ENCODE measurements at places on chromosomes 6 and 20.
A peak's percentile ranks its signal among the peaks of the same experiment; 100 is the strongest.

- peak; percentile 81 for DNase-seq
Observed at GRCh38 chr6:77457720-77458349, 5.5 kb downstream of the HTR1B start.

- peak; percentile 86 for DNase-seq
Observed at GRCh38 chr20:50304501-50304856, 113.8 kb downstream of the CEBPB start.

- no peak for DNase-seq
Observed at GRCh38 chr20:46564241-46564957, 13.9 kb upstream of the OCSTAMP start.

DNA sequence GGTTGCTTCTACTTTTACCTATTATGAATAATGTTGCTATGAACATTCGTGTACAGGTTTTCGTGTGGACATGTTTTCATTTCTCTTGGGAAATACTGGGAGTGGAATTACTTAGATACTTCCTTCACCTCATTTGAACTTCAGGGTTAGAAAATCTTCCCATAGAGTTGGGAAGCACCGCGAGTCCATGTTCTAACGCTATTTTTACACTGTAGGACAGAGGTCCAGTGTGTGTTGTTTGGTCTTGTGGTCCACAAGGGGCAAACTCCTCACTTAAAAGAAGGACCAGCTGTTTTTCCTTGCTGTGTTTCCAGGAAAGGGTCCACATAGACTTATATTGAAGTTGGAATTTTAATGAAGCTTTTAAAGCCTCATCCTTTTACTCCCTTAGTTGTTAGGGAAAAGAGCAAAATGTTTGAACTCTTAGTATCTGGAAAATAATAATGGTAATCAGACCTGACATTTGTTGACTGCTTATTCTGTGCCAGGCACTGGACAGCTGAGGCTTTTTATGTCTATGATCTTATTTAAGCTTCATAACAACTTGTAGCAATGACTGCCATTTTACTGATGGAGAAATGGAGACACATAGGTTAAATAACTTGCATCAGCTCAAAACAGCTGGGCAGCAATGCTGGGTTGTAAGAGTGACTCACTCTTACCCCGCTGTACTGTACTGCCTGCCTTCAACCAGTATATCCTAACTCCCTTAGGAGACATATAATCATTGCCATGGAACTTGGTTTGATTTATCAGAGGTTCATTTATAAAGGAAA, 52.0 kb downstream of the CDC5L start:
- DNase-seq, result peak; percentile 44

GRCh38 chr6:146670161-146670560, 71.4 kb downstream of the ADGB start:
- peak; percentile 22 for DNase-seq

GRCh38 chr6:46451343-46451742, 39.9 kb downstream of the RCAN2 start:
- no peak for DNase-seq

DNA sequence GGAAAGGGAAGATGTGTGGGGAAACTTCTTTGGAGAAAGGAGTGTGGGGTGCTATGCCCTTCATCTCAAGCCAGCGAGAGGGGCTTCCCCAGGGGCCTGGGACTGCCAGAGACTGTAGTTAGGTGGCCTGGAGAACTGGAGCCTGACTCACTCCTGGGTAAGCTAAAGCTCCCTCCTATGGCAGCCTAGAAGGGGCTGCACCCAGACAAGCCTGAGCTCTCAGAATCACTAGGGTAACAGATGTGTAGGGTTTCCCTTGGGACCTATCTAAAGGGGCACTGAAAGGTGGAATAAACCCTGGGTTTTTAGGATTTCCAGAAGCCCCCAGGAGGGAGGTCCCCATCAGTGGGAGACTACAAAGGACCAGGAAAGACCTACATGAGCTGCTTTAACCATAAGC, 1.6 kb upstream of the ARMC2 start:
- no peak for DNase-seq

DNA sequence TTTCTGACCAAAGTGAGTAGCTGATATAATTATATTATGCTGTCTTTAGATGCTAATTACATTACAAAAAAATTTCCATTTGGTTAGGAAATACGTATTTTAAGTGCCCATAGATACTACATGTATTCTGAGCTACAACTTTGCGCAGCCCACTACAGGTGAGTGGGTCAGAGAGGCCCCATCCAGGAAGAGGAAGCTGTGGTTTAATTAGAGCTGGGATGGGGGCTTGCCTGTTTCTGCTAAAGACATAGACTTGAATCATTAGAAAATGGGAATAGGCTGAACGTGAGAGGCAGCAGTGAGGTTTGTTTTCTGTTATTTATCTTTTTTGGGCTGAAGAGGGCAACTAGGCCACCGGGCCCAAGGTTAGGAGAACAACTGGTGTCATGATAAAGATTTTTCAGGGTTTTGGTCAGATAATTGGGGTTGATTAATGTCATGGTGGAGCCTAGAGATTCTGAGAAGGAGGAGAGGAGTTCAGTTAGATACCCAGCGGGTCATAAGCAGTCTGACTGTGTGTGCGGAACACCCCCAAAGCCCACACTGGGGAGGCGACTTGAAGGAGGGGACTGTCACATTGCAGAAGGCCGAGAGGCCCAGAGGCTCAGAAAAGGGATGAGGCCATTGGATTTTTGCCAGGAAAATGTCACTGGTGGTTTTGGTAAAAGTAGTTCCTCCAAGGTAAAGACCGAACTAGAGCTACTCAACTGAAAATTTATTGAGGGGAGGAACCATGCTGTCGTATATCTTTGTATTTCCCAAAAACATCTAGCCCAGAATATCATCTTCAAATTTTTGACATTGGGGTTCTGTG, 14.5 kb upstream of the IRF4 start:
- no peak for DNase-seq

GRCh38 chr20:54726687-54727300, 251.4 kb downstream of the DOK5 start:
- DNase-seq, result no peak

All from AG08395 (cell line).